ENCODE measurements at places on chromosomes 3 and 15. TPM values are rescaled to one million over a fixed set of nuclear protein-coding genes. Genes with fewer than 3 reads are reported as not detected.
A peak's percentile ranks its signal among the peaks of the same experiment; 100 is the strongest.

Gene CIB2
- total RNA-seq, result 14.4 TPM

Gene ATP13A5
- total RNA-seq, result not detected

DNA sequence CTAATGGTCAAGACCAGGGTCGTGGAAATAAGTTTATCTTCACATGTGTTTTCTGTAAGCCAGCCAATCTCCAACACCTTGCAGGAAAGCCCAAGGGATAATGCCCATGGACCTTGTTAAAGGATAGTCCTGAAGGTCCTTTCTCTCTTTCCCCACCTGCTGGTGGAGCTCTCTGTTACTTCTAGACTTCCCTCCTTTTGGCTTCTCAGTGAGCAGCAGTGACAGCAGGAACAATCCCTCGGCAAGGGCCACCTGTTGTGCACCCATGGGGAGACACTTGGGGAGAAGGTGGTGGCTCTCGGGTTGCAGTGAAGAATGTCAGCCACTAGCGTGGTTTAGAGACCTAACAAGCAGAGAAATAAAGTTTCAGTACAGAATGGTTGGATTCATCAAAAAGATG is 84.0 kb upstream of the OSBPL11 start:
- DNase-seq, result no peak

DNA sequence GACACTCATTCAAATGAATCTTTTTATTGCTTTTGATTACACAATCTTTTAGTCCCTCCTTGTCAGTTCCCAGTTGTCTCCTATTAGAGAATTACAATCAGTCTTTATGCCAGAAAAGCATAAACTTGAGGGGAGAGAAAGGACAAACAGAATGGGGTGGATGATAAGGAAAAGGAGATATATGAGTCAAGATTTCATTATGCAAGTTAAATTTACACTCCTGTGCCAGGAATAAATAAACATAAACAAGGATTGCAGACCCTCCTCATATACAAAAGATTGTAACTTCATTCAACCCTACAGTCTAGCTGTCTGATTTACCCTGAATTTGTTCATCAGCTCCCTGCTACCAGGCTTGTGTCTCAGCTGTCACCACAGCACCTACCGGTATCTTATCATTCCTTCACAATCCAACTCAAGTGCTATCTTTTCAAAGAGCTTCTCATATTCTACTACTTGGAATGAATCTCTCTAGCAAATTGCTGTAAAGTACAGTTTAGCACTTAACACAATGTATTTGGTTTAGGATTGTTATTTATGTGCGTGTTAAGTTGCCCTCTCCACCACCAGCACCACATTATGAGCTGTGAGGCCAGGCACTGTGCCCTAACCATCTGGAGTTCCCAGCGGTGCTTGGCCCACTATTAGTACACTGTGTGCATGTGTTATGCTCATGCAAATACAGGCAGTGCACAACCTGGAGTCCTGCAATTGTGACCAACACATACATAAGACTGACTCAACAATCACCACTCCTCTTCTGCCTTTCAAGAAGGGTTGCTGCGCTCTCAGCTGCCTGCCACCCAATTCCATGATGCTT is 504.1 kb downstream of the TBL1XR1 start:
- no peak for DNase-seq

DNA sequence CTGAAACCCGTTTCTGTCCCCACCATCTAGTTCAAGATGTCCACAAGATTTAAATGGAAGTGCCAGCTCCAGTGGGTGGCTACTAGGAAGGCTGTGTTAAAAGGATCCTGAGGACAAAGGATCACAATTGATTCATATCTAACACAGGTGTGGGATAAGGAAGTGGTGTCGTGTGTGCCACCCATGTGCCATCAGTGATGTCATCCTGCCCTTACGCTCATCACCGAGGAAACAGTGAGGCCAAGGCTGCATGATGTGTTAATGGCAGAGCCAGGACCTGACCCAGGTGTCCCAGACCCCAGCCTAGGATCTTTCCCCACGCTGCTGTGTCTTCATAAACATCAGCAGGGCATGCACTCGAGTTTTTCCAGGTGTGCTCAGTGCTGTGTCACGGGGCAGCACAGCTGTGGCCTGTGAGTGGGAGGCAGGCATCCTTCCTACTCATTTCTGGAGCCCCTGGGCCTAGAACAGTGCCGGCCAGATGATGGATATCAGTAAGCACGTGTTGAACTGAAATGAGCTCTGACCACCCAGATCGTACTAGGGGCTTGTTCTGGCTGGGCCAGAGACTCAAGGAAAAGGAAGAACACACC is 10.6 kb upstream of the TGM5 start:
- DNase-seq, result no peak

- DNase-seq, result no peak
Measured at GRCh38 chr3:20141316-20141715, 44.7 kb downstream of the SGO1 start.

DNA sequence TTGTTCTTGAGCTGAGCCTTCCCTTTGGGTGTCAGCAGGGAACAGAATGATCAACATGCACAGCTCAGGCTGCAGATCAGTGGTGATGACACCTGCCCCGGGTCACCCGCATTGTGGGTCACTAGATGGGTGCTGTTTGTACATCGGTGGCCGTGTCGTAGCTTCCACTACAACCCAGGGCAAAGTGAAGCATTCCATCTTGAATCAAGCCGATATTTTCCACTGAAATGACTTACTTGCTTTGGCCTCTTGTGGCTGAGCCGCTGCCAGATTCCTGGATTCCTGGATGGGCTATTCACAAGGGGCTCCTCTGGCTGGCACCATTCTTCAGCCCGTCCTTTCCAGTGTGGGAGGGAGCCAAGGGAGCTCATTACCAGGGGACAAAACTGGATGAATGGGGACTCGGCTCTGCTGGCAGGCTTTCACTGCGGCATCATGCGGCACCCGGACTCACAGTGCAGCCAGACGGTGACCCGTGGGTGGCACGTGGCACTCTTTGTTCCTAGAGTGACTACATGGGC is 65.6 kb downstream of the SLCO3A1 start:
- no peak for DNase-seq

DNA sequence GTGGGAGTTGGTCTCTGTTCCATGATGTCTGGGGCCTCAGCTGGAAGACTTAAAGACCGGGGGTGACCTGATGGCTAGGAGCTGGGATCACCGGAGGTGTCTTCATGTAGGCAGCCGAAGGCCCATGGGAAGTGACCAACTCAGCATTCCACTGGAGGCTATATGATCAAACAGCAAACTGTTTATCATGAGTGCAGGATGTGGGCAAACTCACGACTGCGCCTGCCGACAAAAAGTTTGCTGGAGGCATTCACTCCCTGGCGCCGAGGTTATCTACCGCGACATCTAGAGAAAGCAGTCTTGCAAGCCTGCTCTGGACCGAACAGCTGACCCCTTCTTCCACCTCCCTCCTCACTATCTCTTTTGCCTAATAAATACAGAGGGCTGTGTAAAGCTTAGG is 62.7 kb upstream of the NR2C2 start:
- no peak for DNase-seq

- peak; percentile 19 for DNase-seq
Measured at GRCh38 chr3:98172621-98173020, 6.1 kb downstream of the OR5H15 start.
